ENCODE measurements at places on chromosomes 3 and 15. TPM values are rescaled to one million over a fixed set of nuclear protein-coding genes. Genes with fewer than 3 reads are reported as not detected.

Gene IMPG2
- 0.45 TPM for total RNA-seq

Gene LOXL1
- 0.78 TPM for total RNA-seq

Gene NMNAT3
- 7.3 TPM for total RNA-seq

Gene SLC28A1
- total RNA-seq = not detected

Gene SNTN
- not detected for total RNA-seq

Gene COL8A1
- 0.07 TPM for total RNA-seq

Gene TMED3
- total RNA-seq = 37.9 TPM

Data from activated naive CD4-positive, alpha-beta T cell treated with anti-CD3 and anti-CD28 coated beads, Interleukin-2, amount 50 U/mL, for 72 hours (primary cell).